ENCODE measurements at places on chromosomes 2 and 18.

- no peak for DNase-seq
Observed at GRCh38 chr2:208673631-208674030, 267.0 kb downstream of the PTH2R start.

GRCh38 chr2:3465328-3465727, 54.0 kb downstream of the ADI1 start:
- DNase-seq, result no peak

- no peak for DNase-seq
Observed at GRCh38 chr2:136124805-136125204, 6.9 kb upstream of the CXCR4 start.

- DNase-seq, result peak; percentile 37
Observed at GRCh38 chr2:40361478-40361877, 90.4 kb downstream of the SLC8A1 start.

DNA sequence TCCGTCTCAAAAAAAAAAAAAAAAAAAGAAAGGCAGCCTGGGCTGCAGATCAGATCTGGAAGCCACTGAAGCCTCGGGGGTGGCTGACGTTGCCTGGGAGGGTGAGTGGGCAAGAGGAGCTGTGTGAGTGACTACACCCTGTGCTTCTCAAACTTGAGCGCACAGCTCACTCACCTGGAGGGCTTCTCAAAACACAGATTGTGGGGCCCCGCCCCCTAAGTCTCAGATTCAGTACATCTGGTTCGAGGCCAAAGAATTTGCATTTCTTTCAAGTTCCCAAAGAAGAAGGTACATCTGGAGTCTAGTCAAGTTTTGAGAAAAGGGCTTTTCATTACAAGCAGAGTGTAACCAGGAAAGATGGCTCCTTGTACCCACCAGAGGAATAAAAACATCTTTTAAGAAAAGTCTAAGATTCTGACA, 97.7 kb upstream of the CAB39 start:
- DNase-seq, result no peak

- DNase-seq, result no peak
Observed at GRCh38 chr2:109458512-109458911, 155.3 kb downstream of the SEPTIN10 start.

DNA sequence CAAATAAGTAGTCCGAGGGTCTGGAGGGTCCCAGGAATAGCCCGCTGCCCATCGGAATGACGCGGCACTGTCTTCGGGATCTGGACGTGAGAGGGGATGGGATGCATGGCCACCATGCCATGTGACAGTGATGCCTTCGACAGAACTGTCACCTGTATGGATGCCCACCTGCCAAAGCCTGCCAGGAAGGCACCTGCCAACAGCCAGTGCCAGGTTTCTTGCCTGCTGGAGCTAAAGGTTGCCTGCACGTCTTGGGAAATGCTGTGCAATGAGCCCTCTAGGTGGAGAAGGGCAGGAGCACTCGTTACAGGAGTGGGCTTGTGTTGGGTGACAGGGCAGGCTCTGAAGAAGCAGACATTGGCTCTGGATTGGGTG, 20.5 kb downstream of the GPR35 start:
- no peak for DNase-seq

- DNase-seq, result no peak
Observed at GRCh38 chr2:146950361-146950760, 894.5 kb upstream of the ACVR2A start.

- DNase-seq, result no peak
Observed at GRCh38 chr18:12911025-12911928, 27.2 kb upstream of the PTPN2 start.

DNA sequence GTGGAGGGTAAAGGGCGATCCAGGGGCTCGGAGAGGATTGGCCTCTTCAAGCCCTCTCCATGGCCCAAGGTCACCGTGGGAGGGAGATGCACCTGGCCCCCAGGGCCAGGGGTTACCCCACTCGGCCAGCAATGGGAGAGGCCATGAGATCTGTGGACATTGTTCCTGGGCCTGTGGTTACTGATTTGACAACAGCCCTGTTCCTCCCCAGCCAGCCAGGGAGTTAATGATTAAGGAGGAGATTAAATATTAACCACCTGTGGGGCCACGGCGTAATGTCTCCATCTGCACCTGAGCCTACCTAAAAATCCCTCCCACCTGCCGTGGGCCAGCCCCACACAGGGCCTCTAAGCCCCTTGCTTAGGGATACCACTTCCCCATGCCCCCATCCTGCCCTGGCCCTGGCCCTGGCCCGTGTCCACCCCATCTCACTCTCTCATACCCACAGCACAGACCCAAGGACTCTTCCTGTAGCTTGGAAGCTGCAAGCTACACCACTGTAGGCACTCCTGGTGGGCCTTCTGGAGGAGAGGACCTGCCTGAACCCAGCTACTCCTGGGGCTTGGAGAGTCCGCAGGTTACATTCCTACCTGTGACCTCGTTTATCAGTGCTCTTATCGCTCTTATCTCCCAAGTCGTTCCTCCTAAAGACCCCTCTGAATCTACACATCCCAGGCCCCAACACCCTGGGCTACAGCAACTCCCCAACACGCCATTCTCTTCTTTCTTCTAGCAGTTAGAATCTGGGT, 32.1 kb downstream of the ZFP36L2 start:
- DNase-seq, result no peak

DNA sequence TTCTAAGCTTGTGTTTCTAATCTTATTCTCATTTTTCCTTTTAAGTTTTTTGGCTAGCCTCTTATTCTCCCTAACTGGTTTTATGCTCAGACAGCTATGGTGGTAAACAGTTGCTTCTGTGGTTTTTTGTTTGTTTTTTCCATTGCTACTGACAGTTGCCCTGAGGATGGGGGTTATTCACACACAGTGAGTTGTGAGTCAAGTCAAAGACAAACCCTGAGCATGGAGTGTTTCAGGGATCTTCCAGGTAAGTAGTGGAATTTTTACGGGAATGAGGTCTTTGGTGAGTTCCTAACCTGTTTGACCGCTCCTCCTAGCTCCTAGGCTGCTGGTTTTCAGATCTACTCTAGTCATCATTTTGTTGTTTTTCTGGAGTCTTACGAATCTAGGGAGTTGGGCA, 162.8 kb downstream of the ZNF407 start:
- DNase-seq, result no peak

DNA sequence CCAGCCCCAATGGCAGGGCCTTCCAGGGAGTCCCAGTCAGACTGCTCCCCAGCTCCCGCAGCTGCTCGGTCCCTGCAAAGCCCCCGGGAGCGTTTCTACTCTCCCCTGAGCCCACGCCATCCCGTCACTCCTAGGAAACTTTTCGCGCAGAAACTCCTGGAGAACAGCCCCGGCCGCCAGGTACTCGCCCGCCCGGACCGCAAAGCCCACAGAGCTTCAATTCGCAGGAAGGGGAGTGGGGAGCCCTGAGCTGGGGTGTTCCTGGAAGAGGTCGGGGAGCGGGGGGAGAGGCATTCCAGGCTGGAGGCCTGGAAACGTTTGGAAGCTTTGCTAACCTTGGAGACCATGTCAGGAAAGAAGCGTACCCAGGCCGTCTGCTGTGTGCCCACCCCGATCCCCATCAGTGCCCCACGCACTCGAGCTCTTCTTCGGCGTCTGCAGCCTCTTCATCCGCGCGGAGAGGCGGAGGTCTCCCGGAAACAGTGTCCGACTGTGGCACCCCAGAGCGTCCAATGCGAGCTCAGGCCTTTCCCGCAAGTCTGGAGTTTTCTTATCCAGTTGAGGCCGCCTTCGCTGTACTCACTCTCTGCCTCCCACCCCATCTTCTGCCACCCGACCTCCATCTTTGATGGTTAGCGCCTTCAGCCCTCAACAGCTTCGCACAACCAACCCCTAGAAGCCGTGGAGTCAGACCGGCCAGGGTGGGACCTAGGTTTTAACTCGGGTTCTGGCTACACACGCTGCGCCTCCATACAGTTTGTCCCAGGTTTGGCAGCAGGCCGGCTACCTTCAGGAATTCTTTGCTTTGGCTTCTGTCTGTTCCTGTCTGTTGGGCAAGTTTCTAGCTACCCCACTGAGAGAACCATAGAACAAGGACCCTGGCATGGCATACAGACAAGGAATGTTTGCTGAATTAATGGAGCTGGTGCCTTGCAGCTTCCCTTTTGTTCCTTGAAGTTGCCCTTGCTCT, 3.7 kb downstream of the PCGF1 start:
- DNase-seq, result no peak

GRCh38 chr2:165793161-165793778, 777 bp downstream of the GALNT3 start:
- no peak for DNase-seq

- DNase-seq, result no peak
Observed at GRCh38 chr18:2050702-2051201, 520.6 kb downstream of the METTL4 start.

- DNase-seq, result no peak
Observed at GRCh38 chr2:194705398-194705797, 951.6 kb upstream of the SLC39A10 start.

DNA sequence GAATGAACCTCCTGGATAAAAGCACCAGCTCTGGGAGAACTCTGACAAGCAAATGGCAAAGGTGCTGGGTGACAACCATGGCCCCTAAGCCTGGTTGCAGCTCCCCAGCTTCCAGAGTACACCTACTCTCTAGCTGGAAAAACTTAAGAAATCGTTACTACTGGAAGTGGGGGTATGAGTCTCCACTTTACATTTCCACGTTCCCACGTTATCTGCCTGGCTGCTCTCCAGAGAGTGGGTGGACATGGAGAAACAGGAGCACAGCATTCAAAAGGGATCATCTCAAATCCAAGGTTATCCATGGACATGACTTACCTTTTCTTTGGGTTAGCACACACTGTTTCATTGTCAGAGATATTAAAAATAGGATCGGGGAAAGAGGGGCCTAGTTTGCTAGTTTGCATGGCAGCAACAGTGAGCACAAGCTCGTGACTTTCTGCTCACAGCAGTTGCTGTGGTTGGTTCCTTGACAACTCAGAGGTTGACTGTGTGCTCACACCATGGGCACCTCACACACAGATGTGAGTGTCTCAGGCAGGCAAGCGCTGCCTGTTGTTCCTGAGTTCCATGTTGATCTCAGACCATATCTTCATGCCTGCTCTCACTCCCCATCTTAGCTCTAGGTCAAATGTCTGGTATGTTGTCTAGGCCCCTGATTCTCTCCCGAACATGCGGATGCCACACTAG, 32.5 kb downstream of the PTPN18 start:
- DNase-seq, result no peak

DNA sequence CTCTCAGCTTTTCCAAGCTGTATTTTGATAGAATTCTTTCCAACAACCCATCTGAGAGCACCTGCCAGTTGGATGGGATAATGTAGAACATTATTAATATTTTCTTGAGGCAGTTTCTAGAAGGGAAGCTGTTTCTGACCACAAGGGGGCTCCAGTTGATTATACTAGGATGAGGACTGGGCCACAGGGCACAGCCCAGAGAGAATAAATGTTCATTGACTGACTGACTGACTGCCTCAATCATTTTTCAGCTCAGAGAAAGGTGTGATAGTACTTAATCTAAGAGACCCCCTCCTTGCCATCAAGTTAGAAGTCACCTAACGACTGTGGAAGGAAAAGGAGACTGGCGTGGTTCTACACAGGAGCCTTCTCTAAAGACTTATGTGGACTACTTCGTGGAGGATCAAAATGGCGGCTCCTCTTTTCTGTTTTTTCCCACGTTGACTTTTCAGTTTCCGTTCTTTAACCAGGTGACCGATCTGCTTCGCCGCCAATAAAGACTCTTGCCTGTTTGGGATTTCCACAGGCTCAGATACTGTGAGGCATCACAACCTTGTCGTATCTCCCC, 31.9 kb upstream of the CREG2 start:
- DNase-seq, result no peak

GRCh38 chr2:14424478-14425390, 207.8 kb upstream of the LRATD1 start:
- DNase-seq, result no peak

DNA sequence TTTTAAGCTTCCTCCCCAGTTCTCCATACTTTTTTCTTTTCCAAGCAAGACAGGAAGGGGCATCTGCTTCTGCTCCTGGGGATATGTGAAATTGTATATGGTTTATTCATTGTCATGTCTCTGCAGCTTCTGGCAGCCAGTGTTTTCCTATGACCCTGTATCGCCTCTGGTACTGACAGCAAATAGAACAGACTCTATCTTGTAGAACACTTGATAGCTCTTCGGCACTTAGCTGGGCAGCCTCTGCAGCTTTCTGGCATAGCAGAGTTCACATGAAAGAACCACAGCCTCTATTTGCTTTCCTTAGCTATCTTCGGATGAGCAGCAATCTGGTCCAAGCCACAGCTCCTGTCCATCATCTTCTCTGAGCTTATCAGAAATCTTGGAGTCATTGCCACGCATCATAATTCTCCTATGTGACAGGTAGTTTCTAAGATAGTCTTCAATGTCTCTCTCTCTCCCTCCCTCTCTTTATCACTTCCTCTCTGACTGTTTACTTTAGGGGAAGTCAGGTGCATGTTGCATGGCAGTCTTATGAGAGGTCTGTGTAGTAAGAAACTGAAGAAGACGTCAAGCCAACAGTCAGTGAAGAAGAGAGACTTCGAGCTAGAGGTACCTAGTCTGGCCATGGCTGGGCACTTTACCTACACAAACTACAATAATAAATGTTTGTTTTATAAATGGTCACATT, 627.7 kb upstream of the CDH2 start:
- no peak for DNase-seq

DNA sequence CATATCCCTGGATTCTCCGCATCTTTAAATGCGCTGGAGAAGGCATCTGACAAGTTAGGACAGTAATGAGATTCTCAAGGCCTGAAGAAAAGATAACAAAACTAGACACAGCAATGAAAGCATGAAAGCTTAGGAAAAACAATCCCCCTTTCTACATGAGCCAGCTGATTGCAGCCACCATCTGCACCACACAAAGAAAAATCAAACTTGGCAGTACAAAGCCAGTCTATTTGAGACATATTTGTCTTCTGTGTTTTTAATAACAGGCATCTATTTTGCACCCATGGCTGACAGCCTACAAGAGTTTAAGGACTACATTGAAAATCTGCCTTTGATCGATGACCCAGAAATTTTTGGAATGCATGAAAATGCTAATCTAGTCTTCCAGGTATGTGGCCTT, 83.6 kb downstream of the TRABD2A start:
- no peak for DNase-seq

DNA sequence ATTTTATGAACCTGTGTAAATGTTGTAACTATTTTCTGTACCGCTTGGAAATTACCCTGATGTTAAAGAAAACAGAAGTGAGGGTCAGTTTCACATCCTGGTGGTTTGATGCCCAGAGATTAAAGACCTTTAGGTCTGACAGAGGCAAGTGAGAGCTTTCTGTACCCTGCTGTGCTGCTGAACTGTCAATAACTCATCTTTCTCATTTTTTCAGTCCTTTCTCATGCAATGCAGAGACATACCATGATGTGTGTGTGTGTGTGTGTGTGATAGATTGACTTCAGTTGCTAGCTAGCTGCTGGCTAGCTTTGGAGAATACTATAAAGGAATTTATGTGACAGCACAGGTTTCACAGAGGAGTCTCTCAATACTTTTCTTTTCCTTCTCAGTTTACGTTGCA, 2025.6 kb upstream of the LRRTM1 start:
- no peak for DNase-seq

- DNase-seq, result no peak
Observed at GRCh38 chr2:197360744-197361156, 50.2 kb upstream of the ANKRD44 start.

GRCh38 chr2:59195851-59196250, 954.7 kb upstream of the FANCL start:
- DNase-seq, result no peak

GRCh38 chr18:58177896-58178470, 134.0 kb downstream of the NEDD4L start:
- no peak for DNase-seq

- no peak for DNase-seq
Observed at GRCh38 chr2:33272001-33272400, 204.4 kb upstream of the RASGRP3 start.
